Neural progenitor cell (in vitro differentiated cells): ENCODE measurements at places on chromosomes 6 and 20. TPM values are rescaled to one million over a fixed set of nuclear protein-coding genes. Genes with fewer than 3 reads are reported as not detected.

DNA sequence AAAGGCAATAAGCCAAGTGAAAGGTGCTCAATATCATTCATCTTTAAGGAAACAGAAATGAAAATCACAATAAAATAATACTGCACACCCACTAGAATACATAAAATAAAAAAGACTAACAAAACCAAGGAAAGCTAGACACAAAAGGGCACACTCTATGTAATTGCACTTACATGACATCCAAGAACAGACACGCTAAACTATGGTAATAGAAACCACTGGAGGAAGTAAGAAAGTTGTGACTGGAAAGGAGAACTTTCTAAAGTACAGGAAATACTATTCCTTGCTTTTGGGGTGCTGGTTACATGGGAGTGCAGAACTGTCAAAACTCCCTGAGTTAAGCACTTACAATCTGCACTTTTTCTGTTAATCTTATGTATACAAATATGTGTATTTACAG is 253.7 kb upstream of the RUNX2 start:
- DNase-seq, result no peak

DNA sequence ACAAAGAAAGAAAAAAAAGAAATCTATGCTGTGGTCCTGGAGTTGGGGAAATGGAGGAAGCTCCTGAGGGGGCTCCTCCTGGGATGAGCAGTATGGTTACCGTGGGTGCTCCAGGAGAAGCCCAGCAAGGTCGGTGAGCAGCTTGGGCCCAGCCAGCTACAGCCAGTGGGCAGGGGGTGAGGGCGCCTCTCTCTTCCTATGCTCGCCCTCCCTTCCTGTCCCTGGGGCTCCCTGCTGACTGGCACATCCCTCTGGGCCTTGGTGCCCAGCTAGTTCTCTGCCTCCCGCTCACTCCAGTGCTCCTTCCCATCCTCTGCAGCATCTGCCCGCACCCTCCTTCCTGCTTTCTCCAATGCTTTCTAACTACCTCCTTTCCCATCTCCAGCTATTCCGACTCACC is 16.6 kb downstream of the CD40 start:
- no peak for DNase-seq

DNA sequence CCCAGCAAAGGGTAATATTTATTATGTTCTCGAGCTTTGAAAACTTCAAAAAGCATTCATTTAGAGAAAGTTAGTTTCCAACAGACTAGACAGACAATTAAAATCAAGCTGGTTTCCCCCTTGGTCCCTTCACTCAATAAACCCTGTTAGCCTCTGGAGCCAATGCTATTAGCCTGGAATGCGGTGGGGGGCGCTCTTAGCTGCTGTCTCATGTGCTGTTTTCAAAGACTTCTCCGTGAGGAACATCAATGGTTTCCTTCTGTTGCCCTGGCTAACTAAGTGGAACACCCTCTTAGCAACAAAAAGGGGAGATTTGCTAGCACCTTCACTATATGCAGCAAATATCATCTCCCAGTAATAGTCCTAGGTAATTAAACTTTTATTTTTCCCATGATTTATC is 86.4 kb downstream of the LY86 start:
- DNase-seq, result peak; percentile 56

GRCh38 chr6:6951355-6951754 is 156.4 kb upstream of the RREB1 start:
- no peak for DNase-seq

DNA sequence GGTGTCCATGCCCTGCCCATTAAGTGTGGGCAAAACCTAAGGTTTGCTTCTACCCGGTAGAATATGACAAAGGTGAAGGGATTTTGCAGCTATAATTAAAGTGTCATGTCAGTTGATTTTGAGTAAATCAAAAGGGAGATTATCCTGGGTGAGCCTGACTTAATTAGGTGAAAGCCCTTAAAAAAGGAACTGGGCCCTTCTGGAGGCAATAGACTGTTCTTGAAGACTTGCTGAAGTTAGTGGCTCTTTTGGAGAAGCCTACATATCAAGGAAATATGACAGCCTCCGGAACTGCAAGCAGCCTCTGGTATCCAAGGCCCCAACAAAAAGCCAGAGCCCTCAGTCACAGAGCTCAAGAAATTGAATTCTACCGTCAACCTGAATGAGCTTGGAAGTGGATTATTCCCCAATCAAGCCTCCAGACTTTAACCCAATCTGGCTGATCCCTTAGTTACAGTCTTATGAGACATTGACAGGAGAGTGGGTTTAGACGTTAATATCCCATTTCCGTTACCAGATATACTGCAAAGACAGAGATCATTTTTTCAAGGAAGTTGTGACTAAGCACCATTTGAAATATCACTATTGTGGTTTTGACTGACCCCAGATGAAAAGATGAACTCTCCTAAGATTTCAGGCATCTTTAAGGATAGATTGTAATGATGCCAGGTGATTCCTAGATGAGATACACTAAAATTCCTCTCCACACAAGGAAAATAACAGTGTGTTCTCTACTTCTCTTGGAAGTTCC is 303.4 kb downstream of the PLCB1 start:
- DNase-seq, result no peak

- DNase-seq, result peak; percentile 84
Observed at GRCh38 chr6:137878486-137879285, 11.6 kb downstream of the TNFAIP3 start.

GRCh38 chr6:13776602-13777001 is 37.8 kb downstream of the MCUR1 start:
- no peak for DNase-seq

DNA sequence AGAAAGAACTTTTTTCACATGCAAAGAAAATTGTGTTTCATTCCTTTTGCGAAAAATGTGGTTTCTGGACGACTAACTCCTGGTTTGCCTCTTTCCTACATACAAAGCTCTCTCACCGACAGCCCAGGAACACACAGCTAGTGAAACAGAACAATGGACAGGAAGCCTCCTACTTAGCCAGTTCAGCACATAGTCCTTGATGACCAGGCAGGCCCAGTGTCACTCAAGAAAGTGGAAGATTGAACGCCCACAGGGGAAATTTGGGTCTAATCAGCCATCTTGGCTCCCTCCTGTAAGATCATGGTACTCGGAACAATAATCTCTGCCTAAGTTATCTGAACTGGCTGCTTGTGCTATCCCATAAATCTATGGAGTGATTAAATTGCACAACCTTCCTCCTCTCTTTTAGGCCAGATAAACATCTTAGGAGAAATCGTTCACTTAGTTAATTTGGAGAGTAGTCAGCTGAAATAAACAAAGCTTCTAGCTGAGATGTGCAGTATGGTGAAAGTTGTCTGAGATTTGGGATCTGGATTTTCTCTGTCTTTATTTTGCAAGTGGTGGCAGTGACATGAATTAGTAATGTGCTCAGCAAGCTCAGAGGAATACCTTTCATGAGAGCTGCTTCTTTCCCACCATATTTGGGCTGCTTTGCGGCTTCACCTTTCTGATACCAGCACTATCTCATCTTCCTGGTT is 147.0 kb downstream of the MTFR2 start:
- peak; percentile 18 for DNase-seq

The TMEM30A gene
- 61.2 and 86.0 TPM in 2 replicates for total RNA-seq

The SPATA2 gene
- 4.0 and 5.0 TPM in 2 replicates for total RNA-seq

GRCh38 chr20:58072695-58073671 is 155.5 kb downstream of the ANKRD60 start:
- DNase-seq, result no peak

The BTNL2 gene
- not detected in 2 replicates for total RNA-seq

- DNase-seq, result no peak
Observed at GRCh38 chr6:135970750-135971149, 119.2 kb downstream of the PDE7B start.

- DNase-seq, result no peak
Observed at GRCh38 chr6:2183752-2184151, 61.7 kb downstream of the GMDS start.

DNA sequence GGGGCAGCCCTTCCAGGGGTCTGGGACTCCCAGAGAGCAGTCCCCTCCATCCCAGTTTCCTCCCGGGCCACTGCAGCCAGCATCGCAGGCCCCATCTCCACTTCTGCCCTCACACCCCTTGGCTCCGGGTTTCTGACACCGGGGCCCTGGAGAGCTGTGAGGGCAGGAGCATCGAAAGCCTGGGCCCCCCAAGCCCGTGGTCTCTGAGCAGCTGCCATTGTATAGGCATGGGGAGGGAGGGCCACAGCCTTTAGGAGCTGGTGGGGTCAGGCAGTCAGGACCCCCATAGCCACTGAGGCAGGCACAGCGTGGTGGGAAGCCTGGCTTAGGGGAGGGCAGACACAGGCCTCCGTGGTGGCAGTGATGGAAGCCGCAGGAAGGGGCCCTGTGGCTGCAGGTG is 9.7 kb upstream of the GPSM3 start:
- no peak for DNase-seq

GRCh38 chr6:45192556-45192955 is 135.6 kb upstream of the RUNX2 start:
- DNase-seq, result no peak

- no peak for DNase-seq
Observed at GRCh38 chr6:104357928-104358327, 501.8 kb downstream of the HACE1 start.

DNA sequence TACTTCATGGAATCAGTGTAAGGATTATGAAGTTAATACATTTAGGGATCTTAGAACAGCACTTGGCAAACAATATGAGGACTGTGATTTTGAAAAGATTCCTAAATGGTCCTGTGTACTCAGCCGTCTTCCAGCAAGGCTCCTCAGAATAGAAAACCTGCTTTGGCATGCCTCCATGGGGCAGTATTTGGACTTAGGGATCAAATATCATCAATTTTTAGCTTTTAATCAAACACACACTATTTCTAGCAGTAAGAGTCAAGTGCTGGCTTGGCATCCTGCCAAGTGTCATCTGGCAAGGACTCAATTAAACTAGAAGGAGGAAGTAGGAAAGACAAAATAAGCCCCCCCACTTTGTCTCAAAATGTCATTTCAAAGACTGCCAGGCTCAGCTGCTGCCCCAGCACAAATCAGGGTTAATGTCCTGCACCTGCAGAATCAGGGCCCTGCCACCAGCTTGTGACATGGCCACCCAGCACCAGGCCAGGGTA is 40.8 kb downstream of the IYD start:
- no peak for DNase-seq

- DNase-seq, result no peak
Observed at GRCh38 chr6:83883240-83883639, 23.8 kb downstream of the CYB5R4 start.

GRCh38 chr6:72424476-72424875 is 197.4 kb upstream of the KCNQ5 start:
- DNase-seq, result no peak

DNA sequence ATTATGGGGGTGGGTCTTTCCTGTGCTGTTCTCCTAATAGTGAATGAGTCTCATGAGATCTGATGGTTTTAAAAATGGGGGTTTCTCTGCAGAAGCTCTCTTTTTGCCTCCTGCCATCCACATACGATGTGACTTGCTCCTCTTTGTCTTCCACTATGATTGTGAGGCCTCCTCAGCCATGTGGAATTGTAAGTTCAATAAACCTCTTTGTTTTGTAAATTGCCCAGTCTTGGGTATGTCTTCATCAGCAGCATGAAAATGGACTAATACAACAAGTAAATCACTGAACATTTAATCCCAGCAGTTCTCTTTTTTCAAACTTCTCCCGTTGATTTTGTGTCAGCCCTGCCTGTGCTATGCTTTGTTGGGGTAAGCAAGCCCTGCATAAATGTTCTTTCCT is 95.2 kb downstream of the FAM217A start:
- no peak for DNase-seq

DNA sequence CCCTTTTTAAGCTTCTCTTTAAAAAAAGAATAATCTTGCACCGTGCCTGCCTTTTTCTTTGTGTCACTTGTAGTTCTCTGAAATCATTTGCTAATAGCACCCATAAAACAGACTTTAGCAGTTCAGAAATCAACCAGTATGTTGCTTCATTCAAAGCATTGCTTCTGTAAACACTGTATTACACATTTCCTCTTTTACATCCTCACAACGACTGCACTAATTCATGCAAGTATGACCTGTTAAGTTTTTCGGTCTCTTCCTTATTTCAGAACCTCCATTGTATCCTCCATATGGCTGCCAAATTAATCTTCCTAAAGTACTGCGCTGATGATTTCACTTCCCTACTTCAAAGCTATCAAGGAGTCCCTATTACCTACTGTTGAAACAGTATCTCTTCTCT is 142.9 kb upstream of the RNF217 start:
- DNase-seq, result no peak

GRCh38 chr6:1821513-1822183 is 211.9 kb downstream of the FOXC1 start:
- DNase-seq, result no peak

DNA sequence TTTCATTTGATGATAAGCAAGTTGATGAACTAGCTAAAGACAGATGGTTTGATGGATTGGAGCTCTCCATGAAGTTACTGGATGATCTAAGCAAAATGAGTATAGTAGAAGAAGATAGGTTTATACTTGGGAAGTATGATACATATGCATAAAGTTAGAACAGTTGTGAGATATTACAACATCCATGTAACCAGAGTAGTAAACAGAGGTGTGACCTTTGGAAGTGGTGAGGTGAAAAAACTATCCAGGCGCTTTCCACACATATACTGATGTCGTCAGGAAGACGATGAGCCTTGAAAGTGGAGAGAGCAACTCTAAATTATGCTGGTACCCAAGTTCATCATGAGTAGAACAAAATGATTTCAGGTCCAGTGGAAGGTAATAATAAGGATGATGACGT is 271.0 kb downstream of the PTPRK start:
- DNase-seq, result no peak

- DNase-seq, result no peak
Observed at GRCh38 chr6:134429861-134430380, 112.0 kb upstream of the SGK1 start.

DNA sequence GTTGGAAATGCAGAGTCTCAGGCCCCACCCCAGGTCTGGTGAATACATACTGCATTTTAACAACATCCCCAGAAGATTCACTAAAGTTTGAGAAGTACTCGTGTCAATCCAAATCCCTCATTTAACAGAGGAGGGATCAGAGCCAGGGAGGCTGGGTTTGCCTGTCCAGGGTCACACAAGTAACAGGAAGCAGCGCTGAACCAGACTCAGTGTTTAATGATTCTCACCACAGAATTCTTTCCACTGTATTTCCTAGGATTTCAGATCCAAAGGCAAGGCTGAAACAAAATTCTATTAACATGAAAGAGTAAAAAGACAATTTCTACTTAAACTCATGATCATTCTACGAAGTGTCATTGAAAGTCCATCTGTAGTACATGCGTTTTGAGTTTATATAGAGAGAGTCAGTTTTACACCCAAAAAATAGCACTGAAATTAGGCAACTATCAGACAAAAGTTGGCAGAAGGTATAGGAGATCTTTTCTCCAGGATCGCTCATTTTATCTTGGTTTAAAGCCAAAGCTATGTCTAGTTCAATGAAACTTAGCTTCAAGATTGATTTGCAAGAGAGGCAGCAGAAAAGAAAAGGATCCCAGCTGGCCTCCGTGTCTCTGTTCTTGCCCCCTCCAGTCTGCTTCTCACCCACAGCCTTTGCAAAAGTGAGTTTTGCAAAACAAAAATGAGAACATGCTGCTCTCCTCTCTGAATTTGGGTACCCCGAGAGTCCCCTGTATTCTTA is 6.0 kb upstream of the AGPAT4 start:
- no peak for DNase-seq

- DNase-seq, result no peak
Observed at GRCh38 chr6:154951345-154952200, 43.5 kb upstream of the TIAM2 start.
